ENCODE measurements at places on chromosomes 1 and 21.

- no peak for DNase-seq
These were observed 13.0 kb upstream of the MMEL1 start for GRCh38 chr1:2645776-2646175.

GRCh38 chr1:156862997-156863599 lies 2.4 kb downstream of the NTRK1 start:
- no peak for DNase-seq

GRCh38 chr1:22350171-22350923 lies 101.3 kb upstream of the ZBTB40 start:
- no peak for DNase-seq

DNA sequence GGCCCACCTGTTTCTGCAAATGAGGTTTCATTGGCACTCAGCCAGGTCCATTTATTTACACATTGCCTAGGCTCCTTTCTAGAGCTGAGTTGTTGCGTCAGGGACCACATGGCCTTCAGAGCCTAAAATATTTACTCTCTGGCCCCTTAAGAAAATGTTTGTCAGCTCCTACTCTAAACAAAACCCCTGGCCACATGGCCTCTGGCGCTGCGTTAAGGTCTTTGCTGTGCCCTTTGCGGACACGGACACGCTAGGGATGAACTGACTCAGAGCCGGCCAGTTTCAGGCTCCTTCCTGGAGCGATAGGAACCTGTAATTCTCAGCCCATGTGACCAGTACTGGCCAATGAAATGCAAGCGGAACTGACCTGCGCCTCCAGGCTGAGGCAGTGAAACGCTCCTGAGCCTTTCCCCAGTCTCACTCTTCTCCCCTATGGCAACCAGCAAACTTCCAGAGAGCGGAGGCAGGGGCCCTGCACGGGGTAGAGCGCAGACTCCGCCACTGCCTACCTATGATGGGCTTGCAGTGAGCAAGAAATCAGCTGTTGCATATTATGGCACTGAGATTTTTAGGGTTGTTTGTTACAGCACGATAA lies 160.3 kb downstream of the ETS2 start:
- DNase-seq: peak; percentile 96

- no peak for DNase-seq
These were observed 2.4 kb downstream of the SSX2IP start for GRCh38 chr1:84687714-84688462.

- no peak for DNase-seq
These were observed 1.2 kb downstream of the MCOLN2 start for GRCh38 chr1:84995484-84996334.

DNA sequence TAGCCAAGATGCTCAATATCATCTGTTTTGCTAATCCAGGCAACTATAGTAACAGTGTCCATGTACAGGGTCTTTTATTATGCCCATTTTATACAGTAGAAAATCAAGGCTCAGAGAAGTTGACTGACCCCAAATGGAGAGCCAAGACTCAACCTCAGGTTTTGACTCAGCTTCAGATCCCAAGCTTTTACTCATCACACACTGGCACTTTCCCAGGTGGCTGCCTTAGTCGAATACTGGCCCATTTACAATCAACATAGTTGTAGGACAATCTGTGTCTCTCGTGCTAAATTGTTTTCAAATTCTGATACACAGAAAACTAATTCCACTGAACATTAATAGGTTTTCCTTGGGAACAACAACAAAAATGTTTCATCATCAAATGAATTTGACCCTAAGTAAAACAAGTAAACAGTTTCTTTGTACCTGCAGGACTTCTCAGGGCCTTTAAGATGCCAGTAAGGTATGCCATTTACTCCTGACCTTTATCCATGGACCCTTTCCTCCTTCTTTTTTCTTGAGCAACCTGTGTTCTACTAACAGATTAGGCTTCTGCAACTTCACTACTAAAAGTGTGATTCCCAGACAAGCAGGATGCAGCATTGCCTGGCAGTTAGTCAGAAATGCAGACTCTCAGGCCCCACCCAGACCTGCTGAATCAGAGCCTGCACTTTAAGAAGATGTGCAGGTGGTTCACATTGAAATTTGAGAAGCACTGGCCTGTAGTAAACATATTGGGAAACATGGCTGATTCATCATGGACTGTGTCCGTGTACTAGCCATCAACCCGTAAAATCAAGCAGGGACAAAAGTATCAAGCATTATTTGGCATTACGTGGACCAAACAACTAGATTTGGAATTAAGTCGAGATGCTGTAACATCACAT lies 128.8 kb downstream of the RRAGC start:
- DNase-seq: no peak

DNA sequence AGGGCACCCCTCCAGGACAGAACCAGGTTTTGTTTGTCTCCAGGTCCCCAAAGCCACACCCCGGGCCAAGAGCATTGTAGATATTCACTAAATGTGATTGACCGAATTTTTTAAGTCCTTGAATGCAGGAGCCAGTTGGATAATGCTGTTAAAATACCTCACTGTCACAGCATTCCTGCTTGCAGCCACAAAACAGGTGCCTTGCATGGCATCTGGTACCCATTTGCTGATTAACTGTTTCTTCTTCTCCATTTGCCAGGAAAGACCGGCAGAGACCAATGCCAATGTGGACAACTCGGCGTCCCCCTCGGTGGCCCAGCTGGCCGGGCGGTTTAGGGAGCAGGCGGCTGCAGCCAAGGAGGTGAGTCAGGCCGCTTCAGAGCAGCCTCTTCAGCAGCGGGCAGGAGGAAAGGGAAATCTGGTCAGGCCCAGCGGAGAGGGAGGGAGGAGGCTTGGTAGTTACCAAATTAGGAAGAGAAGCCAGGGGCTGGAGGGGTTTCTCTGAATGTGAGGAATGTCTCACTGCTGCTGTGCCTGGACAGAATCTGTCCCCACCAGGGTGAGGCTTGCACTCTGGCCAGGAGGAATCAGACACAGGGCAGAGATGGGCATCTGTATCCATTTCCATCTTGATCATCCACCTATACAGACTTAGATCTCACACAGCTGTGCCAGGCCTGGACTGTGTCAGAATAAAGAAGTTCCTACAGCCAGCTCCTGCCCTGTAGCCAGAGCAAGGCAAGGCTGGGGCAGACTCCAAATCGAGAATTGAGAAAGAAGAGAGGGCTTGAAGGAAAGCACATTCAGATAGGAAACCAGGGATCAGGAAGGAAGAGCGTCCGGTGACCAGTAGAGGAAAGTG lies 37.9 kb upstream of the MPZL1 start:
- DNase-seq: no peak

DNA sequence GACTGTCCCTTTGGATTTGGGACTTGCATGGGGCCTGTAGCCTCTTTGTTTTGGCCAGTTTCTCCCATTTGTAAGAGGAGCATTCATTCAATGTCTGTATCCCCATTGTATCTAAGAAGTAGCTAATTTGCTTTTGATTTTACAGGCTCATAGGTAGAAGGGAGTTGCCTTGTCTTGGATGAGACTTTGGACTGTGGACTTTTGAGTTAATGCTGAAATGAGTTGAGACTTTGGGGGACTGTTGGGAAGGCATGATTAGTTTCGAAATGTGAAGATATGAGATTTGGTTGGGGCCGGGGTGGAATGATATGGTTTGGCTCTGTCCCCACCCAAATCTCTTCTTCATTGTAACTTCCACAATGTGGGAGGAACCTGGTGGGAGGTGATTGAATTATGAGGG lies 151.7 kb downstream of the PRDM2 start:
- no peak for DNase-seq
